ENCODE measurements at places on chromosomes 16 and 17.

DNA sequence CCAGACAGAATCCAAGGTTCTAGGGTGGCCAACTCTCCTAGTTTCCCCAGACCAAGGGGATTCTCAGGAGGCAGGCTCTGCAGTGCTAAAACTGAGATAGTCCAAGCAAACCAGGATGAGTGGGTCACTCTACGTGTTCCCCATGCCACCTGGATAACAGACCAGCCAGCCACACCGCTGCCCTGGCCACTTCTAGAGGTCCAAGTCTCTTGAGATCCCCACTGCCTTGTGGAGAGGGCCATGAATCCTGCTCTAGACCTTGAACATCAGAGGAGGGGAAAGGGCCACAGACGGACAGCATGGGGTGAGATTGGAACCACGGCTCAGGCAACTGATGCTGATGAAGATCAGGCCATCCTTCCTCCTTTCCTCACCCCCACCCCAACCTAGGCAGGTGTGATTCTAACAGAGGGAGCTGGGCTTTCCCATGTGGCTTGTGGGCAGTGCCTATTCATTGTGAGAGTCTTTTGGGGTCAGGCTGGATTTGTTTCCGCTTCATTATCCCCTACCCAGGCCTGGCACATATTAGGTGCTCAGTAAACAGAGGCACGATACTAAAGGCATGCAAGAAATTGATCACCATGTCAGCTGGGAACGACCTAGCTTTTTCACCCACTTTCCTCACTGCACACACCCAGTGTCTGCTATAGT, 16.8 kb upstream of the TVP23A start:
- no peak for DNase-seq

DNA sequence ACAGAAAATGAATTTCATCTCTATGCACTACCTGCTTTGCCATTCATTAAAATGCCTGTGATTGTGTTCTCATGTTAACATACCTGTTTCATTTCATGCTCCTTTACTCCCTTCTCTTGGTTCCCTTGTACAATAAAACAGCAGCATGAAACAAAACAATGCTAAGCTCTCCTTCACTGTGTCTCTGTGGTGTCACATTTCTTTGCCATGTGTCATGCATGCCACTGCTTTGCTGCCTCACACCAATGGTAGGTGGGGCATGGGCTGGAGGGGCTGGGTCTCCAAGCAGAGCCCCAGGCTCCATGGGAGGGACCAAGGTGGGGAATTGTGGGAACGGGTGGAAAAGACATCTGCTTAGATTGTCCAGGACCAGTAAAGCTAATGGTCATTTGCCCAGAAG, 83.6 kb downstream of the RGS9 start:
- DNase-seq: no peak

DNA sequence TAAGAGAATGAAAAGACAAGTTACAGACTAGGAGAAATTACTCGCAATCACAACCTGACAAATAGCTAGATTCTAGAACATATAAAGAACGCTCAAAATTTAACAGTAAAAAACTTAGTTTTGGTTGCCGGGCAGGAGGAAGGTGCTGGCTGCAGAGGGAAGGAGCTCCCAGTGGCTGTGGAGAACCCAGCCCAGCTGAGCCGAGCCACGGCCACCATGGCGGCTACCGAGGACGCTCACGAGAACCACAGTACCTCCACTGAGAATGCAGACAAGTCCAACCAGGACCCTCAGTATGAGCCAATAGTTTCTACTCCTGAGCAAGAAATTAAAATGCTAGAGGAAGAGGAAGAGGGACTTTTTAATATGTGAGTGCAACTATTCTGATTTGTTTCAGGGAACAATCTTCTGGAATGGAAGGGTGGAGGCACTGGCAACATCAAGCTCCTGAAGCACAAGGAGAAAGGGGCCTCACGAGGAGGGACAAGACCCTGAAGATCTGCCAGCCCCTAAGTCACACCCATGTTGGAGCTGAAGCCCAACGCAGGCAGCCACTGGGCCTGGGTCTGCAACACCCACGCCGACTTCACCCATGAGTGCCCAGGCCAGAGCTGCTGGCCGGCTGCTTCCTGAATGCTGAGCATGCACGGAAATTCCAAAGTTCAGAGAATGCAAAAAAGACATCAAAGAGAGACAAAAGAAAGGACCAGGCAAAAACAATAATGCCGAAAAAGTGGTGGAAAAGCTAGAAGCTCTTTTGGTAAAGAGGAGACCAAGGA, 55.0 kb downstream of the DNAH17 start:
- no peak for DNase-seq

DNA sequence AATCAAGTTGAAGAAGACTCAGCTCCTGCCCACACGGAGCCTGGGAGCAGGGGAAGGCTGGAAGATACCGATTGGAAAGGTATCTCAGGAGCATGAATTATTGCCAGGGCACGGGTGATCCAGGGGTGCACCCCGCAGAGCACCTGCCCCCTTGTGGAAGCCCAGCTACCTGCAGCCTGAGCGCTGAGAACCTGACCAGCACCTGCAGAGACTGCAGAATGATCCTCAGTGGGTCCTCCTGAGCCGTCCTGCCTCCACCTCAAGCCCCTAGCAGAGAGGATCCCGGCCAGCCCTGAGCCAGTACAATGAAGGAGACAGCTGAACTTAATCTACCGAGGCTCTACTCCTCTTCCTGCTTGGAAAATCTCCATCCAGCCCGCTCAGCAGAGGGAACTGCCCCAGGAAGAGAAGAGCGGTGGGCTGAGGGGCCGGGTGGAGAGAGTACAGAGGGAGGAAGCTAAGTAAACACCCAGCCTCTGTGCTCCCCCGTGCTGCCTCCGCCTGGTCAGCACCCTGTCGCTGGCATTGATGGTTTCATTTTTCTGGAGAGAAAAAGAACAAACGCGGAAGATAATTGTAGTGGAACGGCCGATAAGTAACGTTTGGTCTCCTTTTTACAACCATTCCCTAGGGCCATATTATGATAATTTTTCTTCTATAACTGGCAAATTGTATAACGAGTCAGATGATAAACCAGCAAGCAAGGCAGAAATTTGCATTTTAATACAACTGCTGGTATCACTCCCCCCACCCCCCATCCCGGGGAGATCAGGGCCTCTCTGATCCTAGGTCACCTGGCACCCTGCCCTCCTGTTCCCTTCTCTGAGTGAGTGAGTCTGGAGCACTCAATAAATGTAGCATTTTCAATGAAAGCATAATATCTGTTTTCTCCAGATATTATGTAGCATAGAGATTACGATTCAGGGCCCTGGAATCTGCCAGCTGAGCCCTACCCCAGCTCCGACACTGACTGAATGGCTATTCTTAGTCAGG, 204.5 kb upstream of the RPL38 start:
- no peak for DNase-seq

DNA sequence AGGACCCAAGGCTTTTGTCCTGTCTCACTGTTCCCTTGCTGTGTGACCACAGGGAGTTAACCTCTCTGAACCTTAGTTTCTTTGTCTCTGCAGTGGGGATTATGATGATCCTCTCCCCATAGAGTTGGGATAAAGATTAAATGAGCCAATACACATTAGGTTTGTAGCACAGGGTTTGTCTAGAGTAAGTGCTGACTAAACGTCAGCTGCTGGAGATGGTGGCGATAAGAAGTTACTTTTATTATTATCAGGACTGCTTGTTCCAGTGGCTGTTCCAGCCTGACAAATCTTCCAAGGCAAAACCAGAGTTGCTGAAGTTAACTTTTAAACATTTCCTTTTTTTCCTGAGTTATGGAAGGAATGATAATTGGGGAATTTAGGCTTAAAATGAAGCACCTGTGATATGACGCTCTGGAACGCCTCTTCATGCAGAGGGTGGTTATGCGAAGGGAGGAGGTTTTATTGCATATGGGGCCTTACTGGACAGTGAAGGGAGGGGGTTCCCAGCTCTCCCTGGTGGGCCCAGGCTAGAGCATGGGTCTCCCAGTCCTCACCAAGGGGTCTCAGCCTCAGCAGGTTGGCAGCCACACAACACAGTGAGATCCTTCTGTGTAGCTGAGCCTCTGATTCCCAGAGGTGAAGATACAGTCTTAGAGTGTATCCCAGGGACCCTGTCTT, 35.8 kb downstream of the PLCG2 start:
- DNase-seq: no peak

DNA sequence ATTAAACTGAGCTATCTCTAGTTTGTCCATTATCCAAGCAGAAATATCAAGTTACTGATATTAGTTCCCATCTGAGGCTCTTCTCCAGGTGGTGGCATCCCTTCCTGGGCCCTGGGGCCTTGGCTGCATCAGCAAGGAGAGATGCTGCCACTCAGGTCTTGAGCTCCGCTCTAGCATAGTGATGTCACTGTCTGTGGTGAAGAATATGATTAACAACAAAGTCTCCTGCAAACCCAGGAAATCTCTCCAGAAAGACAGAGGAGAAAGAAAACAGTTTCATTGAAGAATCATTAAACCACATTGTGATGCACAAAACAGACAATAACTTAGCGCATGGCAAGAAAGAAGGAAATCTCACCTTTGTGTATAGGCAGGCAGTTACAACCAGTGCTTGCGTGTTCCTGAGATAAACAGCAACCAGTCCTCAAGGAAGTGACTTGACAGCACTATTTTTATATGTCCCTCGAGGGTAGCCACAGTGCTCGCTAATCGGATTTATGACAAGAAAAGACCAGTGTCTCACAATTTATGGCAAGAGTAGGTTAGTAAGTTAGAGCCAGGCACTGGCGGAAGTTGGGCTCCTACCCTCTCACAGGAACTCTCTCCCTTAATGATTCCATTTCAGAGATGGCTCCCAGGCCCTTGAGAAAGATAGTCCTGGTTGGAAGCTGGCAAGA, 151.1 kb downstream of the AHSP start:
- DNase-seq: no peak

DNA sequence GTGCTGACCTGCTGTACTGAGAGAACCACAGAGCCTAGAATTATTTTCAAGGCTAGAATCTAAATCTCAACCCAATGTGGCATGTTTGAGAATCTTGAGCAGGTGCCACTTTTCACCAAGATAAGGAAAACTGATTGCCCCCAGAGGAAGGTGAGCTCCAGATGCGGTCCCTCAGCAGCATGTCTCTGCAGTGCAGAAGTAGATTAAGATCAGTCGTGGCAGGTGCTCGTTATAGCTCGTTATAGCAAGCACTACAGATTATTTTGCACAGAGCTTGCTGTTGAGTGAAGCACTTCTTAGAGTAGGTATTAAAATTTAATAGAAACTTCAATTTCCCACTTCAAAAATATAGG, 176.0 kb downstream of the AATF start:
- DNase-seq: no peak

- DNase-seq: no peak
Measured at GRCh38 chr17:62085511-62086408, 20.7 kb upstream of the MED13 start.

- DNase-seq: no peak
Measured at GRCh38 chr17:67400193-67400592, 23.1 kb downstream of the PITPNC1 start.

DNA sequence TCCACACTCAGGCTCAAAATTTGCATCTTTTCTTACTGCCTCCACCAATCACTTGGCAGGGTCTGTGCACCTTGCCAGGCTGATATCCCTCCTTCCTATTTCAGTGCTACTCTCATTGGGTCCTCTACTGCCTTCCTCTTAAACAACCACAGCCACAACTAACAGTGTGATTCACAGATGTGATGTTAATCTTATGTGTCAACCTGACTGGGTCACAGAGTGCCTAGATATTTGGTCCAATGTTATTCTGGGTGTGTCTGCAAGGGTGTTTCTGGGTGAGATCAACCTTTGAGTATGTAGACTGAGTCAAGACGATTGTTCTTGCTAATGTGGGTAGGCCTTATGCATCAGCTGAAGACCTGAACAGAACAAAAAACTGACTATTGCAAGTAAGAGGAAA, 51.3 kb upstream of the IRX6 start:
- DNase-seq: no peak

- no peak for DNase-seq
Measured at GRCh38 chr17:82331345-82331939, 2.1 kb downstream of the SECTM1 start.

- DNase-seq: no peak
Measured at GRCh38 chr17:17207998-17208397, 1.9 kb upstream of the PLD6 start.

DNA sequence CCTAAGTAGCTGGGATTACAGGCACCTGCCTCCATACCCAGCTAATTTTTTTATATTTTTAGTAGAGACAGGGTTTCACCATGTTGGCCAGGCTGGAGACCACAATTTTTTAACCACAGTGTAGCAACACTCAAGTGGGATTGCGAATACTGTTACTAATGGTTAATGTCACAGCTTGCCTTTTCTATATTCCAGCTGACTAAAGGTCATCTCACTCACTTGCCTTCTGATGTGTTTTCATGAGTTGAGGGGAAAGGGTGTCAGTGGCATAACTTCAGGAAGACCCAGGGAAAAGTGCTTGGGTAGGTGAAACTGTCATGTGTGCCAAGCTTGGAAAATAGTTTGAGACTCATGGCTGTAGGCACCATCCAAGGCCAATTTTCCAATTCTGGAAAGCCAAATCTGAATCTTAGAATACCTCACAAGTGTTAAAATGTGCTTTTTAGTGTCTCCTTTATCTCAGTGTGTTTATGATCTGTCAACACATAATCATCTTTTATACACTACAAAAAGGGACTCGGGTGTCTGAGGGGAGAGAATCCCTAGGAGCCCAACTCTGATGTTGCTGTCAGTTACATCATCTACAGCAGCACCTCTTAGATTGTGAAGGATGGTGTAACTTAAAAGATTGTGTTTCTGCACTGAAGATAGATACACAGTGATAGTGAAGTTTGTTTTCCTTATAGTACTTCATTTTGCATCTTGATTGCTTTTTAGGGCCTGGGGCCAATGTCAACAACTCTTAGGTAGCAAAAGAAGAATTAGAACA, 27.1 kb downstream of the OGFOD1 start:
- peak; percentile 20 for DNase-seq

DNA sequence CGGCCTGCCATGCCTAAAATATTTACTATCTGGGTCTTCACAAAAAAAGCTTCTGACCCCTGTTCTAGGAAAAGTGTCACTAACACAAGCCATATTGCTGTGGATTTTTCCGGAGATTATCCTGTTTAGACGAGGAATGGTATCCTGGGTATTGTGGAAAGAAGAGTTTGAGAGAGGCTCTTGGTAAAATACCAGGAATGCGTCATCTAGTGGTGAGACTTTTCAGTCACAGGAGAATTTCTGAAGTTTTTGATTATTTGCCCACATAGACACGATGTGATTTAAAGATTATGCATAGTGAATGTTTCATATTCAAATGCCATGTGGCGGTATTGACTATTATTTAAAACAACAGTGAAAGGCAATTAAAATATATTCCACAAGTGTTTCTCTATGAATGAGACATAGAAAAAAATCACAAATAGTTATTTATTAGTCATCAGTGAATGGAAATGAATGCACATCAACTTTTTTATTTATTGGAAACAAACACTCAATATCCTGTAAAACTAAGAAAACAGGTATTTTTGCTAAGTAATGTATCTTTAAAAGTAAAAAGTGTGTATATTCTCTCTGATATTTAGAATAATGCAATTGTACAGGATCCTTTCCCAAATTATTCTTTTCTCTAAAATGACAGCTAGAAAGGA, 7.8 kb downstream of the KRT28 start:
- DNase-seq: no peak

- DNase-seq: no peak
Measured at GRCh38 chr16:88451586-88452481, 1.2 kb upstream of the ZFPM1 start.

All from AG09309 (cell line).